Tibial nerve (tissue), 4 donors: ENCODE measurements at places on chromosomes 2 and 18. TPM values are rescaled to one million over a fixed set of nuclear protein-coding genes. Genes with fewer than 3 reads are reported as not detected.
A peak's percentile ranks its signal among the peaks of the same experiment; 100 is the strongest.

DNA sequence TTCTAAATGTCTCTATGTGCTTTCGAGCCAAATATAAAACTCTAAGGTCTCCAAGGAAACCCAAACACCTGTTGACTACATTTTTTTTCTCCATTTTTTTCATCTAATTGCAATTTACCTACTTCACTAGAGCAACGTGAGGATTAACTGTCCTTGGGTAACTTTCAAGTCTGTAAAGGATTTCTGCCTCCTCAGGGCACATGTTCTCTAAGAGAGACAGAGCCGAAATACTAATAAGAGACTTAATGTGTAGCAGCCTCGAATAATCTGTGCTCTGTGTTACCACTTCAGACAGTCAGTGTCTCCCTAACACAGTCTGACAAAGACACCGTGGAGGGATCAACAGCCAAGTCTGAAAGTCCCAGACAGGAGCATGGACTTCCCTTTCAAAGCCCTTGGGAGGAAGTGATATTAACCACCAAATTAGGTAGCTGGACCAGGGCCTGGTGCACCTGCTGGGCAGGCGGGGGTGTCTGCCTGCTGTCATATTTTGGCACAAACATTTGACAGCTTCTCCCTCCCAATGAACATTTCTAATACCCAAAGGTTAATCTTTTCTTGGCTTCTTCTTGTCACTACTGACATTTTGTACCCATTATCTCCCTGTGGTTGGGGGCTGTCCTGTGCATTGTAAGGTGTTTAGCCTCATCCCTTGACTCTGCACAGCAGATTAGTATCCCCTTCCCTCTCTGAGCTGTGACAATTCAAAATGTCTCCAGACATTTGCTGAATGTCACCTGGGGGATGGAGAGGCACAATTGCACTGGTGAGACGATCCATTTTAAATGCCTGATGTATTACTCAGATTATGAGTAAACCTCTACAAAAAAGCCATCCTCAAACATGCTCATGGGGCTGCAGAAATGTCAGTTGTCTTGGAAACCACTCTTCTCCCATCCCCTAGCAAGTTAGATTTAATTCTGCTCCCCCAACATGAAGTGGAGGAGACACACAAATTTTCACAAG lies 45.7 kb upstream of the LYPD1 start:
- DNase-seq = no peak
- H3K36me3 ChIP-seq = no peaks in the 10 kb centered on the region
- H3K4me3 ChIP-seq = no peak overlapping the region

GRCh38 chr18:47756364-47757016 lies 174.0 kb downstream of the SMAD2 start:
- DNase-seq = no peak
- H3K4me3 ChIP-seq = no peak overlapping the region
- no peaks in the 10 kb centered on the region for H3K4me1 ChIP-seq
- no peak overlapping the region for H3K27ac ChIP-seq

- no peak overlapping the region for H3K27ac ChIP-seq
- no peaks in the 10 kb centered on the region for H3K4me1 ChIP-seq
- H3K27me3 ChIP-seq = no peaks in the 10 kb centered on the region
- H3K36me3 ChIP-seq = no peaks in the 10 kb centered on the region
Measured at GRCh38 chr2:96239745-96240264, 26.0 kb downstream of the TMEM127 start.

The RTP5 gene
- total RNA-seq = not detected

The ZNF521 gene
- 51.8 TPM for total RNA-seq

DNA sequence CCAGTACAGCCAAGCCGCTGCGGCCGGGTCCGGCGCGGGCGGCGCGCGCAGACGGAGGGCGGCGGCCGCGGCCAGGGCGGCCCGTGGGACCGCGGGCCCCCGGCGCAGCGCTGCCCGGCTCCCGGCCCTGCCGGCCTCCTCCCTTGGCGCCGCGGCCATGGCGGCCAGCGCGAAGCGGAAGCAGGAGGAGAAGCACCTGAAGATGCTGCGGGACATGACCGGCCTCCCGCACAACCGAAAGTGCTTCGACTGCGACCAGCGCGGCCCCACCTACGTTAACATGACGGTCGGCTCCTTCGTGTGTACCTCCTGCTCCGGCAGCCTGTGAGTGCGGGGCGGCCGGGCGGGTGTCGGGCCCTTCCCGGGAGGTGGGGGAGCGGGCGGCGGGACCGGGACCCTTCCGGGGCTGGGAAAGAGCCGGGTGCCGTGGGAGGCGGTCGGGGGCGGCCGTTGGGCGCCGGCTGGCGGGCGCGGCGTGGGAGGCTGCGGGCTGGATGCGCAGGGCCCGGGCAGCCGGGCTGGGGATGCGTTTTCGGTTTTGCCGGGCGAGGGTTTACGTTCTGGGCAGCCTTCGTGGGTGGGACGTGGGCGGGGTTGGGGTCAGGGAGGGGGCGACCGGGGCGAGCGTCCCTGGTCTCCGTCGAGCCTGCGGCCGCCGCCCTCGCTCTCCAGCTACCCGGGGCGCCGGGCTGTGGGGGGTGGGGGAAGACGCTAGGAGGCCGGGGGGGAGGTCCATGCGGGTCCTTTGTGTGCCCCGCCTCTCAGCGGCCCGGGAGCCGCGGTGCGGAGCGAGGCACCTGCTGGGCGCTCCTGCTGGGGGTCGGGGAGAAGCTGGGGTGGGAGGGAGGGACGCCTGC lies 537 bp downstream of the AGFG1 start:
- H3K4me1 ChIP-seq = peaks cover 15% of the 10 kb centered on the region
- H3K27ac ChIP-seq = peak overlapping the region; percentile 75
- no peaks in the 10 kb centered on the region for H3K27me3 ChIP-seq
- H3K36me3 ChIP-seq = no peaks in the 10 kb centered on the region
- H3K4me3 ChIP-seq = peak overlapping the region; percentile 91
